NCI-H1436 (cell line): ENCODE measurements at places on chromosomes 1 and 21.

- no peak for DNase-seq
Measured at GRCh38 chr1:41537788-41538351, 53.4 kb upstream of the EDN2 start.

DNA sequence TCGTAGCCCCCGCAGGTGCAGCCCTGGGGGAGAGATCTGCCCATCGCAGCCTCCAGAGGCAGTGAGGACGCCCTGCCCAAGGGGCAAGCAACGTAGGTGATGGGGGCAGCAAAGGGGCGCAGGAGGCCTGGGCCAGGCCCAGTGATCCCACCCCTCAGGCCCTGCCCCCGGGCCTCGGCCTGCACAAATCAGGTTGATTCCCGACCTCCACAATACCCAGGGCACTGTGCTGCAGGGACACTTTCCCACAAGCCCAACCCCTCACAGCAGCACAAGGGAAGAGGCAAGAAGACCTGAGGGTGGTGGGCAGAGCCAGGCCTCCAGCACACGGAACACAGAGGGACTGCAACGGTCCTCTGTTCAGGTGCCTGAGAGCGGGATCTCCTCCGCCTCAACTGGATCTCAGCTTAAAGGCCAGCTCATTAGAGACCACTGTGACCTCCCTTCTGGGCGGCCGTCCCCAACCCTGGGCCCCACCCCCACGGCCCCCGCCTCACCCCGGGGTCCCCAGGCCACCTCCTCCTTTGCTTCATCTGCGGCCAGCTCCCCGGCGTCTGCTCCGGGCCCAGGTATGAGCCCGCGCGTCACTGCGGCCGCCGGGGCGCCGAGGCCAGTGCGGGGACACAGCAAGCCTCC lies 812 bp upstream of the ARF1 start:
- DNase-seq: no peak

GRCh38 chr1:57272601-57273000 lies 151.3 kb downstream of the DAB1 start:
- no peak for DNase-seq

GRCh38 chr1:51328279-51328678 lies 2.1 kb downstream of the TTC39A start:
- DNase-seq: no peak

- DNase-seq: no peak
Measured at GRCh38 chr1:9441451-9442133, 97.7 kb upstream of the SLC25A33 start.

DNA sequence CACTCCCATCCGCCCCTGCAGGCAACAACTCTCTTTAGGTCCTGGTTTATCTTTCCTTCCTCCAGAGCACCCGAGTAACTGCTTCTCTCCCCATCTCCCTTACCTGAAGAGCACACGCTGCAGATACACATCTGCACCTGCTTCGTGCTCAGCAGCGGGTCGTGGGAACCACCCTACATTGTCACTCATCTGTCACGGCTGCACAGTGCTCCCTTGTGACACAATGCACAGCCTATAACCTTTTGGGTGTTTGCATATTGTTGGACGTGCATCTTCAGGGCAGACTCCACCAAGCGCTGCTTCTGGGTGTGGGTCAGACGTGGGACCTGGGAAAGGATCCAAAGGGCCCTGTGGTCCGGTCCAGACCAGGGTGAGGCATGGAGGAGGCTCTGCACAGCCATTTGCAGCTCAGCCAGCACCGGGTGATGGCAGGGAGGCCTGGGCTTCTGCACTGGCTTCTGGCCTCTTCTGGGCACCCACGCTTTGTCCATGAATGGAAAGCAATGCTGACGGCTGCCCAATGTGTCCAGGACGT lies 42.5 kb downstream of the WDR4 start:
- no peak for DNase-seq

DNA sequence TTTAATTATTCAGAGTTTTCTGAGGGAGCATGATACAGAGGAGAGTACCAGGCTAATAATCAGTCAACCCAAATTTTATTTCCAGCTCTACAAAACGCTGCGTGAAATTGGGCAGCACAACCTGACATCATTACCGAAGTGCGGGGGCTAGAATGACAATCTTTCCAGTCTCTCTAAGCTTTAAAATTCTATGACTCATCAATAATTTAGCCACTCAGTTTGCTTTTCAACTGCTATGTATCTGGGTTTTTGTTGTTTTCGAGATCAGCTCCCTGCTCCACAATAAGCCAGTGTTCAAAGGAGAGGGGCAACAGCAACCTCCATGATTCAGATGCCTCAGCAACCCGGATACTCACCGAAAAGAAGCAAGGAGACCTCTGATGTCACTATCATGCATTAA lies 13.9 kb downstream of the SORT1 start:
- DNase-seq: no peak

GRCh38 chr1:94633051-94633450 lies 91.5 kb upstream of the F3 start:
- no peak for DNase-seq
